ENCODE measurements at places on chromosomes 13 and 19.

DNA sequence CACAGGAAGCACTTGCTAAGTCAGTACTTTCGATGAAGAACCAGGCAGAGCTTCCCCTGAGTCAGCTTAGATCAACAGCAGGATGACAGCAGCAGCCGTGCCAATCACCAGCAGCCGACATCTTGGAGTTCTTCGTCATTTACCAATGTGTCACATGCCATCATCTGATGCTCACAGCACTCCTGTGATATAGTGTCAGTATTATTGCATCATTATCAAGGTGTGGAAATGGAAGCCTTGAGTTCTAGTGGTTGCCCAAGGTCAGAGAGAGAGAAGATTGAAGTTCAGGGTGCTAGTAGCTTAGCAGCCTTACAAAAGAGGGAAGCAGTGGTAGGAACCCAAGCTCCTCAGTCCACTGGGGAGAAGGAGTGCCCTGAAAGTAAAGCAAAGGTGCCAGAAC lies 331.5 kb downstream of the ZNF536 start:
- no peak for DNase-seq

DNA sequence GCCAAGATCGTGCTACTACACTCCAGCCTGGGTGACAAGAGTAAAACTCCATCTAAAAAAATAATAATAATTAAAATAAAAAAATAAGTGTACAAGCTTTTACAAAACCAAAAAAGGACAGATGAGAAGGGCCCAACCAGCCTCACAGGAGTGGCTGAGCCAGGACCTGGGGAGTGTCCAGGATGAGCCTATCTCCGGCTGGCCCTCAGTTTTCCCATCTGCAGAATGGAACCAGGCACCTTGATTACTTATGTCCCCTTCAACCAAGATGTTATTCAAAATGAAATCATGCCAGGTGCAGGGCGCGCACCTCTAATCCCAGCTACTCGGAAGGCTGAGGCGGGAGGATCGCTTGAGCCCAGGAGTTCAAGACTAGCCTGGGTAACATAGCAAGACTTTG lies 9.5 kb upstream of the IFI30 start:
- no peak for DNase-seq

GRCh38 chr13:35496761-35497386 lies 20.4 kb upstream of the MAB21L1 start:
- DNase-seq = no peak

DNA sequence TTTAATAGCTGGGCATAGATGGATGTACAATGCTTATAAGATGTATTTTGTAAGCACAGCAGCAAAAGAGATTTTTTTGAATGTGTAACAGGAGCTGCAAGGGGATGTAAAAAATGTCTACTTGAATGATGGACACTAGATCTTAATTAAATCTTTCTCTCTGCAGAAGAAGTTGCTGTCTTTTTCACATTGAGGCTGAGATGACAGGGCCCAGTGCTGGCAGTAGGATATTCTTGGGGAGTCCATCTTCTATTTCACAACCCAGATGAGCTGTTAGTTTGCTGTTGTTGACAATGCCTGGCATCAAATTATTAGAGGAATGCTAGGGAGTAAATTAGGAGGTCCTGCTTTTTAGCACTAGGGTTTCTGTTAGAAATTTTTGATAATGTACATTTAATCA lies 698.7 kb downstream of the SLITRK5 start:
- no peak for DNase-seq

GRCh38 chr13:25136880-25137787 lies 35.0 kb downstream of the AMER2 start:
- DNase-seq = no peak

GRCh38 chr13:76398425-76398824 lies 487.8 kb downstream of the KCTD12 start:
- DNase-seq = no peak

DNA sequence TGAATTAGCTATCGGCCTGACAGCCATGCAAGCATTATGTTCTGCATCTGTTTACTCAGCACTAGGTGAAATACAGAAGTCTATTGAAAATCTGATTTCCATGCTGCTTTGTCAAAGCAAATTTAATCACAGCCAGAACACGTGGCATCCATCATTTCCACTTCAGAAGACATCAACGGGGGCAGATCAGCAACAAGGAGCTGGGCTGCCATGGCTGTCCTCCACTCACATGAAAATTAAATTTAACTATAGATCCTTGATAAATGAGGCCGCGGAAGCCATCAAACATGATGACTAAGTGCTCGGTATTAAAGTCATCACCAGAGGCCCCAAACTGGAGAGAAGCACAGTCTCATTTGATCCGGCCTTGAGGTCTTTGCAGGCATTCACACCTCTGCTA lies 443.5 kb downstream of the HS6ST3 start:
- no peak for DNase-seq

GRCh38 chr13:99230991-99231390 lies 27.2 kb downstream of the GPR18 start:
- DNase-seq = no peak

GRCh38 chr19:2315818-2316353 lies 7.9 kb upstream of the LINGO3 start:
- no peak for DNase-seq

GRCh38 chr13:103272770-103273169 lies 206.6 kb upstream of the SLC10A2 start:
- no peak for DNase-seq

DNA sequence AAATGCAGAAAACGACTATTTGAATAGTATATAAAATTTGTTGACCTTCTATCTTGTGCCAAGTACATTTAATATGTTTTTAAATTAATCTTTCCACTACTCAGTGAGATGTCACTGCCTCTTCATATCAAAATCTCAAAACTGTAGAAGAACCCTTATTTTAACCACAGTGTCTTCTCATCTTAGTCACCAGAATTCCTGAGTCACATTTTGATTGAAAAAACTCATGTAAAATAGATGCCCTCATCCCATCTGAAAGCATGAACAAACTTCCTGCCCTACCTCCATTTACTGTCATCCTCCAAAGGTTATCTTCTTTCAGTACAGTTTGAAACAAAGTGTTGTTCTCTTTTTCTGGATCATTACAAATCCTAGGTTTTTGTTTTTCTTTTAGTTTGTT lies 1215.4 kb downstream of the PCDH9 start:
- DNase-seq = no peak

GRCh38 chr13:114116734-114117133 lies 15.7 kb downstream of the RASA3 start:
- DNase-seq = no peak

DNA sequence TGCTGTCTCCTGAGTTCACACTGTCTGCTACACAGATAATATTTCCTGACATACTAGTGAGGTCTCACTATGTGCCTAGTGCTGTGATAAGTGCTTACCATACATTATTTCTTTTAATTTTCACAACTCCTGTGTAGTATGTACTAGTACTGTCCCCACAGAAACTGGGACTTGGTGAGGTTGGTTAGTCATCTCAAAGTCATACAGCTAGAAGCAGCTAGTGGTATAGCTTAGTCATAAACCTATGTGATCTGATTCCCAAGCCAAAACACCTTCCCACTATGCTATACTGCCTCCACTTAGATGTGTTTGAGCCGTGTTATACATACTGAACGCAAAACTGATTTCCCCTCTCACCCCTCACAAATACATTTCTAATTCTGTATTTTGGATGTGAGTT lies 10.5 kb downstream of the MTMR6 start:
- no peak for DNase-seq

- DNase-seq = no peak
Measured at GRCh38 chr13:112072534-112073244, 5.7 kb downstream of the SOX1 start.

- DNase-seq = no peak
Measured at GRCh38 chr13:90918536-90918935, 429.0 kb upstream of the MIR17HG start.
